Osteoblast (primary cell): ENCODE measurements at places on chromosomes 2 and 18. TPM values are rescaled to one million over a fixed set of nuclear protein-coding genes. Genes with fewer than 3 reads are reported as not detected.
A peak's percentile ranks its signal among the peaks of the same experiment; 100 is the strongest.

- H3K27ac ChIP-seq, result no peak overlapping the region
- no peaks in the 10 kb centered on the region for H3K4me1 ChIP-seq
- no peaks in the 10 kb centered on the region for H3K27me3 ChIP-seq
- DNase-seq, result no peak
Observed at GRCh38 chr2:145341536-145341935, 821.6 kb upstream of the ZEB2 start.

C2orf92 gene
- total RNA-seq, result 2.5 and 3.2 TPM in 2 replicates

- no peak overlapping the region for H3K27ac ChIP-seq
- no peaks in the 10 kb centered on the region for H3K4me1 ChIP-seq
- H3K4me3 ChIP-seq, result no peak overlapping the region
- DNase-seq, result no peak
Observed at GRCh38 chr2:10839813-10840212, 27.2 kb upstream of the PDIA6 start.

GRCh38 chr18:3830604-3831003, 380.6 kb downstream of the TGIF1 start:
- no peaks in the 10 kb centered on the region for H3K4me1 ChIP-seq
- no peaks in the 10 kb centered on the region for H3K36me3 ChIP-seq
- no peak for DNase-seq
- H3K27me3 ChIP-seq, result no peaks in the 10 kb centered on the region

METTL8 gene
- total RNA-seq, result 20.9 and 23.9 TPM in 2 replicates

CFAP65 gene
- total RNA-seq, result not detected in 2 replicates

PDE6D gene
- 19.2 and 21.5 TPM in 2 replicates for total RNA-seq

TRIM43 gene
- total RNA-seq, result not detected in 2 replicates

GRCh38 chr2:30464544-30465170, 17.6 kb downstream of the LCLAT1 start:
- H3K36me3 ChIP-seq, result no peaks in the 10 kb centered on the region
- H3K4me1 ChIP-seq, result no peaks in the 10 kb centered on the region
- no peak overlapping the region for H3K4me3 ChIP-seq
- no peaks in the 10 kb centered on the region for H3K27me3 ChIP-seq
- DNase-seq, result no peak

GKN1 gene
- total RNA-seq, result 0.29 TPM in 1 of 2 replicates, not detected in the other

DNA sequence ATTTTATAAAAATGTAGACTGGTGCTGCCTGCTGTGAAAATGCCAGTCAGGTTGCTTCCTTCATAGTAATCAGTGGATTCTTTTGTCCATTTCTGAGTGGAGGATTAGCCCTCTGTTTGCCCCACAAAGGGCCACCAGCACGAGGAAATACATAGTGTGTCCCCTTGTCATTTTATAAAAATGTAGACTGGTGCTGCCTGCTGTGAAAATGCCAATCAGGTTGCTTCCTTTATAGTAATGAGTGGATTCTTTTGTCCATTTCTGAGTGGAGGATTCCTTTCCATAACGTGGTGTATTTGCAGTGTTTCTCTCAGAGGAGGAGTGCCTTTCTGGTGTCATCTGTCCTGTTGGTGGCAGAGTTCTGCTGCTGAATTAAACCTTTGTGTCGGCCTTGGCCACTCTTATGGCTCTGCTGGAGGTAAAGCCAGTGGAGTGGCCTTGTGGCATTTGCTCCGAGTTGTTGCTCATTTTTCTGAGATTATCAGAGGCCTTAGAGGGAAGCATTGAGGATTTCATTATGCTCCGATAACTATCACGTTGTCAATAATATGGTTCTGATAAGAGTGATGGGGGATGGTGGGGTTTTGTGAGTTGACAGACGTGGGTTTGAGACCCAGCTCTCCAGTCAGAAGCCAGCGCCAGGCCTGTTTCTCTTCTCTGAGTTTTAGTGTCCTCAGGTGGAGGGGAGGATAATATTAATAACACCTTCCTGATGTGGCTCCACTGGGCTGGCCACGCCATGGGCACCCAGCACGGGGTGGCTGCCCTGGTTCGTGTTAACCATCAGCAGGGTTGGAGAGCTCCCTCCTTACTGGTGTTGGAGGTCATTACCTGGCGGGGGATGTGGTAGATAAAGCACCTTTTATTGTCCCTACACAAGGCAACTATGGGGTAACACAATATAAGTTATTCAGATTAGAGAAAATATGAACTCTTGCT, 96.6 kb downstream of the NEDD4L start:
- peaks cover 18% of the 10 kb centered on the region for H3K27me3 ChIP-seq
- no peak overlapping the region for H3K4me3 ChIP-seq
- peaks cover 1% of the 10 kb centered on the region for H3K4me1 ChIP-seq
- no peaks in the 10 kb centered on the region for H3K36me3 ChIP-seq
- no peak for DNase-seq

KCMF1 gene
- total RNA-seq, result 68.7 and 74.2 TPM in 2 replicates

DNA sequence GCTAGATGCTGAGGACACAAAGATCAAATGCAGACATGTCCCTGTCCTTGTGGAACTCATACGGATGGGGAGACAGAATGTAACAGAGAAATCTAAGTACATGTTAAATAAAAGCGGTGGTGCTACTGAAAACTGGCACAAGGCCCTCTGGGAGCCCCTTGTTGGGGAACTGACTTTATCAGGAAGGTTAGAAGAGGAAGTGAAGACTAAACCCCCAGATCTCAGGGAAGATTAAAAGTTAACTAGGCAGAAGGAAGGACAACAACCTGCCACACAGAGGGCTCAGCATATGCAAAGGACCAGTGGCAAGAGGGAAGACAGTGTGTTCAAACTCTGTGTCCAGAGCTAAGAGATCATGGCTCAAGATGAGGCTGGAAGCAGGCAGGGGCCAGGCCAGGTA, 4.8 kb downstream of the CACNB4 start:
- no peaks in the 10 kb centered on the region for H3K4me1 ChIP-seq
- peaks cover 61% of the 10 kb centered on the region for H3K27me3 ChIP-seq
- H3K4me3 ChIP-seq, result no peak overlapping the region
- no peak overlapping the region for H3K27ac ChIP-seq
- no peak for DNase-seq
- no peaks in the 10 kb centered on the region for H3K36me3 ChIP-seq

- no peak overlapping the region for H3K27ac ChIP-seq
- H3K4me3 ChIP-seq, result no peak overlapping the region
- DNase-seq, result no peak
Observed at GRCh38 chr2:233320470-233320869, 12.9 kb downstream of the SAG start.

GAREM1 gene
- total RNA-seq, result 3.6 and 5.0 TPM in 2 replicates

ARHGAP15 gene
- 0.88 and 2.2 TPM in 2 replicates for total RNA-seq

CD8A gene
- total RNA-seq, result not detected in 2 replicates

DNA sequence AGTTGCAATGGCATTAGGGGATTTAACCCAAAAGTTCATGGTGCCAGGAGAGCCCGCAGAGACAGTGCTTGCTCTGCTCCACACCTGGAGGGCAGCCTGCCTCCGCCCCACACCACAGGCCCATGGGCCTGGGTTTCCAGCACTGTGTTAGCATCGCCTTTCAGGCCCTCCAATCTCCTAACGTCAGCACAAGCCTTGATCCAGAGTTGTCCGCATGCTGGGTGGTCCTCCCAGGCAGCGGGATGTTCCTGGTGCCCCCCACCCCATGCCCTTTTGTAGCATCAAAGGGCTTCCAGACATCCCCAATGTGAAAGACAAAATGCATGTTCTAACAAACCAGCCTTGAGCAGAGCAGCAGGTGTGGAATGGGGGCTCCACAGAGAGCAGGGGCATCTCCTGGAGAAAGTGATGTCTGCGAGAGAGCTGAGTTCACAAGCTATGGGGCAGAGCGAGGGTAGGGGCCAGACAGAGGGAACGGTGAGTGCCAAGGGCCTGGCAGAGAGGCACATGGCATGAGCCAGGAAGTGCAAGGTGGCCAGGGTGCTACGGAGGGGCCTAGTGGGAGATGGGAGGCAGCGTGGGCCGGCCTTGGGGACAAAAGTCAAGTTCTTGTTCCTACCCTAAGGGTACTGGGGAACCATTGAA, 119.2 kb downstream of the CYP26B1 start:
- peaks cover 3% of the 10 kb centered on the region for H3K27me3 ChIP-seq
- H3K4me3 ChIP-seq, result no peak overlapping the region
- H3K36me3 ChIP-seq, result no peaks in the 10 kb centered on the region
- no peak overlapping the region for H3K27ac ChIP-seq
- DNase-seq, result peak; percentile 81
- no peaks in the 10 kb centered on the region for H3K4me1 ChIP-seq

DNA sequence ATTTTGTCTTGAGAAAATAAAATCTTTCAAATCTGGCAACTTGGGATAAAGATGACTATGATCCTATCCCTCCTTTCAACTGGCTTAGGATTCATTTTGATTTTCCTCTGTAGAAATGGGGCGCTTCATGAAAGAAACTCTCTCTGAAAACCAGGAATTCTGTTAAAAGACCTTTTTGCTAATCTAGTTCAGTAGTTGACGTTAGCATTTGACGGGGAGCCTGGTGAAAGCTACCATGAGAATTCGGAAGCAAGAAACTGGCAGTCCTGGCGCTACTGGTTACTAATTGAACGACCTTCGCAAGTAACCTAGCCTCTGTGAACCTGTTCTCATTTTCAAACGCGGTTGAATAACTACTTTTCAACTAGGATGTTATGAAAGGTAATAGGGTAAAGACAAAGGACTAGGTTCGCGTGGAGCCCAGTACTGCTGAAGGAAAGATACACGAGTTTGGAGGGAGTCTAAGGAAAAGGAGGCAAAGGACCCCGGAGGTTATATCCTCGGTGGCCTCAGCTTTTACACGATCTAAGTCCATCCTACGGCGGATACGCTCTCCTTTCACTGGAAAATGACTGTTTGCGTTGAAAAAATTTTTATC, 604 bp upstream of the STK11IP start:
- DNase-seq, result no peak
- no peaks in the 10 kb centered on the region for H3K27me3 ChIP-seq
- peak overlapping the region; percentile 89 for H3K4me3 ChIP-seq
- H3K36me3 ChIP-seq, result peaks cover 5% of the 10 kb centered on the region

IL1RL2 gene
- 0.72 and 1.2 TPM in 2 replicates for total RNA-seq

DNA sequence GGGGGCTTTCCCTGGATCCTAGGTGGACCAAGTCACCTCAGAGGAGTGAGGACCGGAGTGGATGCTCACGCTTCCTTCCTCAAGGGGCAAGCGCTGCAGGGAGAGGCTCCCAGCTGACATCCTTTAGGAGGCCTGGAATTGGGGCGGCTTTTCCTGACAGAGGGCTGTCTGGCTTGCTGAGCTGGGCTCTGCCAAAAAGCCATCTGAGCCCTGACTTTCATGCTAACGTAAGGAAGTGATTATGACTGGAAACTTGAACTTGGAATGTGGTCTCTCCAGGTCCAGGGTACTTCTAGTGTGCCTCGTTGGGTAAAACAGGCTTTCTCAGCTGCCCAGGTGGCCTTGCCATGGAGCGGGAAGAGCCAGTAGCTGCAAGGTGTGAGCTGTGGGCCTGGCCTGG, 268.3 kb upstream of the SPRED2 start:
- H3K4me3 ChIP-seq, result no peak overlapping the region
- no peak for DNase-seq
- H3K36me3 ChIP-seq, result no peaks in the 10 kb centered on the region
- H3K4me1 ChIP-seq, result no peaks in the 10 kb centered on the region

DNA sequence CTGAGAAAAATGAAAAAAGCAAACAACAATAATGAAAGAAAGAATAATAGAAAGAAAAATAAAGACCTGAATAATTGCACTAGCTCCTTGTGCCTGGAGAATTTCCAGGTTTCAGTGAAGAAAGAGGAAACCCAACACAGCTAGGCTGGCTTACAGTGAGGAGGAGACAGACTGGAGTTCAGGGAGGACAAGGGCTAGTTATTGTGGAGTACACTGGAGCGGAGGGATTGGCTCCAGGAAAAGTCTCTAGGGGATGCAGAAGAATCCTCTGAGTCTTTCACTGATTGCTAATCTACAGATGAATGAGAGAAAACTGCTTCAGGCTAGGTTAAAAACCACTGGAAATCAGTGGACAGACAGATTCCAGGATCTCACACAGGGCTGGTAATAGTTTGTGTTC, 163.6 kb upstream of the RBMS1 start:
- DNase-seq, result no peak
- no peaks in the 10 kb centered on the region for H3K36me3 ChIP-seq
- no peak overlapping the region for H3K27ac ChIP-seq
- H3K27me3 ChIP-seq, result no peaks in the 10 kb centered on the region
- H3K4me1 ChIP-seq, result peaks cover 4% of the 10 kb centered on the region

DNA sequence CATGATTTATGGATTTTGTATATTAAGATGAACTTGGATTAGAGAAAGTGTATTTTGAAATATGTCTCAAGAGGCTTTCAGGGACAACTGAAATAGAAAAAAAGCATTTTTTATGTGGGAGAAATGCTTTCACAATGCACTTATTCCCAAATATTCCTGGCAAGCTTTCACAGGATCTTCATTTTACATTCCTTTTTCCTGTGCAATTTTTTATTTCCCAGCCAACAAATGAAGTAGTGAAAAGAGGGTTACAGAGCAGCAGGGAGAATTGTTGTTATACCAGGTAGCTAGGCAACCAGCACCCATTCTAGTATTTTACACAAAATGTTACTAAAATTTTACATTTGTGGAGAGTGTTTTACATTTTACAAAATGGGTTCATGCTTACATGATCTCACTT, 167.0 kb upstream of the RPRM start:
- no peak overlapping the region for H3K27ac ChIP-seq
- H3K4me1 ChIP-seq, result no peaks in the 10 kb centered on the region
- no peak for DNase-seq
- no peak overlapping the region for H3K4me3 ChIP-seq
- H3K27me3 ChIP-seq, result no peaks in the 10 kb centered on the region
- no peaks in the 10 kb centered on the region for H3K36me3 ChIP-seq

- no peak overlapping the region for H3K4me3 ChIP-seq
- no peaks in the 10 kb centered on the region for H3K36me3 ChIP-seq
- DNase-seq, result no peak
Observed at GRCh38 chr2:144217853-144218633, 301.9 kb downstream of the ZEB2 start.

DNA sequence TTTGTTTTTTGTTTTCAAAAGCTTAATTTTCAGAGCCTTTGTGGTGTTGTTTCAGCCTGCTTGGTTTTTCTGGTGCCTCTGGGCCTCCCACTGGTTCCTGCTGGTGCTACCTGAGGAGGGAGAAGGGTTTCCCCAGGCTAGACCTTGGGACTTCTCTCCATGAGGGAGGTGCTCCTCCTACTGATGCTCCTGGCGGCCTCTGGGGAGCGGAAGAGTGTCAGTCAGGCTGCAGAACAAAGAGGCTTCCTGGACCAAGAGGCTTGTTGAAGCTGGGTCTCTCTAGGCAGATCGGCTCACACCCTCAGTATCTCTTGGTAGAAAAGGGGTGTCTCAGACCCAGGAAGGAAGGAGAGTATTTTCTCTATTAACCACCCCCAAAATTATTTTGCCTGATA, 32.2 kb downstream of the RFX8 start:
- peaks cover 47% of the 10 kb centered on the region for H3K4me1 ChIP-seq
- no peaks in the 10 kb centered on the region for H3K27me3 ChIP-seq
- H3K36me3 ChIP-seq, result peaks cover 4% of the 10 kb centered on the region

DOK6 gene
- 2.7 and 3.6 TPM in 2 replicates for total RNA-seq
